ENCODE measurements at places on chromosomes 16 and 17.

GRCh38 chr17:29168079-29168758, 12.0 kb downstream of the MYO18A start:
- DNase-seq, result no peak

GRCh38 chr16:55576384-55576783, 9.9 kb downstream of the CAPNS2 start:
- no peak for DNase-seq

DNA sequence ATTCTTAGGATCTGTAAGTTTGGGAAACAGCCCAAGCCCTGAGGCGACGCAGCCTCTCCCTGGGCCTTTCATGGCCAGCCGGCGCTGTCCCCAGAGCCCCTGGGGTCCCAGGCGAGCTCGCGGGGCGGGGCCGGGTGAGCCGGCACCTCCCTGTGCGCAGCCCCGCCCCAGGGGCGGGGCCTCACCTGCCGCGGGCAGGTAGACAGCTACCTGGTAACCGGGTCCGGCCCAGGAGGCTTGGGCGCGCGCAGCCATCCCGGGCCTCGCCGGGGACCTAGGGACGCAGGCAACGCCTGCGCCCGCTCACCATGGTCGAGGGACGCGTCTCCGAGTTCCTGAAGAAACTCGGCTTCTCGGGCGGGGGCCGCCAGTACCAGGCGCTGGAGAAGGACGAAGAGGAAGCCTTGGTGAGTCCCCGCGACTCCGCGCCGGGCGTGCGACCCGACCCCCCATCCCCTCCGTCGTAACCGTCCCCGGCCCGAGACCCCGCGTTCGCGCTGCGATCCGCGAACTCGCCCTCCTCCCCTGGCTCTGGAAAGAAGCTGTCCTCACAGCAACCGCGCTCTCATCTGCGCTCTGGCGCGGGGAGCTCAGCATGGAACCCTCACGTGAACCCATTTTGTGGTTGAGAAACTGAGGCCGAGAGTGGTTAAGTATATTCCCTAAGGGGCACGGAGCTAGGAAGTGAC, at the start of gene ATP2C2:
Gene ATP2C2, plus strand, starts transcription at position 231 of the 689 bp plus-strand sequence. Its CDS starts 78 bp downstream, at position 309.
- no peak for DNase-seq

GRCh38 chr17:17865035-17865434, 28.2 kb upstream of the SREBF1 start:
- no peak for DNase-seq

- no peak for DNase-seq
Measured at GRCh38 chr16:1420111-1420539, 422 bp downstream of the UQCC4 start.

DNA sequence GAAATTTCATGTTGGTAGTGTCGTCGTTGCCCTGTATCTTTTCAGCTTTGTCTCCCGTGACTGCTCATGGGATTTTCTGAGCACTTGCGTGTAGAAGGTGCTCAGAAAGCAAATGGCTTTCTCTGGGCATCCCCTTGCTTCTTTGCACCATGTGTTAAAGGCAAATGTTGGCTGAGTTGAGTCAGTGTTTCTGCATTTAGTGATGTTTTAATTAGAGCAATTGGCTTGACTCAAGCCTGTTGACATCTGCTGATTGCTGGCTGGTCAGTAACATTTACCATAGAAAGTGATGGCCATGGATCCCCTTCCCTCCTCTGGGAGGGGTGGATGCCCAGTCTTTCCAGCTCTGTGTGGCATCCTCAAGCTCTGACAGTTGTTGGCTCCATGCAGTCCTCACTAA, 187.2 kb upstream of the MPHOSPH6 start:
- DNase-seq, result no peak

GRCh38 chr17:75783069-75783783, 1.4 kb upstream of the UNK start:
- peak; percentile 94 for DNase-seq

DNA sequence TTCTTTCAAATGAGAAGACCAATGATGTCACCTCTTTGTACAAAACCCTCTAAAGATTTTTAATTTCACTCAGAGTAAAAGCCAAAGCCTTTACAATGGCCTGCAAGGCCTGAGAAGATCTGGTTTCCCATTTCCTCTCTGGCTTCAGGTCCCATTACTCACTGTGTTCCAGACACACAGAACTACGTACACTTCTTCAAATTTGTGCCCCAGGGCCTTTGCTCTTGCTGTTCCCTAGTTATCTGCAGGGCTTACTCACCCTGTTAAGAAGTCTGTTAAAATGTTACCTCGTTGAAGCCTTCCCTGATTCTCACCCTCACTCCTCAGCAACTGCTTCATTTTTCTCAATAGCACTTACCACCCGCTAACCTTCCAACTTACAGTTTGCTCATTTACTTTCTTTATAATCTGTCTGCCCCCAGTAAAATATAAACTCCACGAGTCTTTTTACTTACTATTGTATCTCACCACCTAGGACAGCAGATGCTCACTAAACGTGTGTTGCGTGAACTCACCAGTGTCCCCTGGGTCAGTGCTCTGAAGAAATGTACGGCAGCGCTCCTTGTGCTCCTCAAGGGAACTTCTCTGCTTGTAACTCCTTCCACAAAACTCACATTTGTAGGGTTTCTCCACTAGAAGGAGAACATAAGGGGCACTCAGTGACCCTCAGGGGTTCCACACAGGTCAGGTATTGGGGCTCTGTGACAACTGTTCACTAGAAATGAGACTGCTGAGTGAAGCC, 50.2 kb downstream of the GRB7 start:
- DNase-seq, result no peak

- DNase-seq, result peak; percentile 19
Measured at GRCh38 chr16:71711789-71712188, 12.7 kb downstream of the PHLPP2 start.

Measured in NAMALWA (cell line).